ENCODE measurements at places on chromosomes 6 and 20. TPM values are rescaled to one million over a fixed set of nuclear protein-coding genes. Genes with fewer than 3 reads are reported as not detected.

Gene TCP11
- total RNA-seq, result not detected

Gene LPA
- not detected for total RNA-seq

Gene TPBG
- 2.8 TPM for total RNA-seq

Gene DEFB116
- total RNA-seq, result not detected

Gene SERPINB6
- total RNA-seq, result 275 TPM

Gene PDE10A
- total RNA-seq, result 15.7 TPM

GRCh38 chr6:125453516-125453915, 151.7 kb upstream of the HDDC2 start:
- DNase-seq, result no peak

DNA sequence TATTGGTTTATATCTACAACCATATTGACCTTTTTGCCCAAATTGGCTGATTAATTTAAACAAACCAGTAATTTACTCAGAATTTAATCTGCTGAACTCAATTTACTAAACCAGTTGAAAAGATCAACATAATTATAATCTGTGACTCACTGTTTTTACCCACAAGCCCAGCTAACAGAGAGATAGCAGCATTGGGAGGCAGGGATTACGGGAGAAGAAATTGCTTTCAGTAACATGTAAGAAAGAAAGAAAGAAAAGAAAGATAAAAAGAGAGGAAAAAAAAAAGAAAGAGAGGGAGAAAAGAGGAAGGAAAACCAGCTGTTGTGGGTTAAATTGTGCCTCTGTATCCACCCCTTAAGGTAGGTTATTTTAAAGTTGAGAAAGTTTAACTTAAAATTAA, 13.3 kb upstream of the RHAG start:
- DNase-seq, result no peak

GRCh38 chr6:104633125-104633524, 226.6 kb downstream of the HACE1 start:
- DNase-seq, result no peak

- no peak for DNase-seq
Measured at GRCh38 chr6:167836721-167837120, 10.0 kb downstream of the AFDN start.

DNA sequence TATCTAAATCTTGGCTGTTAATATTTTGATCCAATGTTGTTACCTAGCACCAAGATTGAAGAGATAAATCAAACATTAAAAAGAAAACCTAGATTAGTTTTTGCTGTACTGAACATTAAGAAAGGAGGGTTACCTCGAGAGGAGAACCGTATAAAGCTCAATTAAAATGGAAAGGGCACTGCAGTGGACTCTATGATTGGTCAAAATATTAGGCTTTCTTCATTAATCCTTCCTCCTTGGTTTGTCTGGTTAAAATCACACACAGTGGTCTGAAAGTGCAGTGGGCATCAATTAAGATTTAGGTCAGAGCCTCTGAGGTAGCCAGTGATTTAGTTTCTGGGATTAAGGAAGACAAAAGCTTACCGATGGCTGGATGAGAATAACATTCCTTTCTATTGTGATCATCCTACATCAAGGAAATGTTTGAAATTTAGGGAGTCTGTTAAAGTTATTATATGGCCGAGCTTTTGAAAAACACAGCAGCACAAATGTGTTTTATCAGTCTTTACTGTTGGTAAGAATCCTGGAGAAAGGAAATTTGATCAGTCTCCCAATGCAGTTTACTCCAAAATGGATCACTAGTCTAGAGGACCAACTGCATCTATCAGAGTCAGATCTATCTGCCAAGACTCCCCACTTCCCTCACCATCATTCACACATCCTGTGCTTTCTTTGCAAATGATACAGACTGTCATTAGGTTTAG, 134.6 kb upstream of the NEDD9 start:
- DNase-seq, result no peak

DNA sequence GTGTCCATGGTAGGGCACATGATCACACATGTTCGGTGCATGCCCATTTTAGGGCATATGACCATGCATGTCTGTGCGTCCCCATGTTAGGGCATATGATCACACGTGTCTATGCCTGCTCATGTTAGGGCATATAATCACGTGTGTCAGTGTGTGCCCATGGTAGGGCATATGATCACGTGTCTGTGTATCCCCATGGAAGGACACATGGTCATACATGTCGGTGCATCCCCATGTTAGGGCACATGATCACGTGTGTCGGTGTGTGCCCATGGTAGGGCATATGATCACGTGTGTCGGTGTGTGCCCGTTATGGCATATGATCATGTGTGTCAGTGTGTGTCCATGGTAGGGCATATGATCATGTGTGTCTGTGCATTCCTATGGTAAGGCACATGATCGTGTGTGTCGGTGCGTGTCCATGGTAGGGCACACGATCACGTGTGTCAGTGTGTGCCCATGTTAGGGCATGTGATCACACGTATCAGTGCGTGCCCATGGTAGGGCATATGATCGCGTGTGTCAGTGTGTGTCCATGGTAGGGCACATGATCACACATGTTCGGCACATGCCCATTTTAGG, 30.6 kb downstream of the YTHDF1 start:
- DNase-seq, result no peak

GRCh38 chr6:16759181-16759645, 2.0 kb downstream of the ATXN1 start:
- DNase-seq, result no peak

- no peak for DNase-seq
Measured at GRCh38 chr6:31378721-31379103, 21.7 kb upstream of the HLA-B start.

DNA sequence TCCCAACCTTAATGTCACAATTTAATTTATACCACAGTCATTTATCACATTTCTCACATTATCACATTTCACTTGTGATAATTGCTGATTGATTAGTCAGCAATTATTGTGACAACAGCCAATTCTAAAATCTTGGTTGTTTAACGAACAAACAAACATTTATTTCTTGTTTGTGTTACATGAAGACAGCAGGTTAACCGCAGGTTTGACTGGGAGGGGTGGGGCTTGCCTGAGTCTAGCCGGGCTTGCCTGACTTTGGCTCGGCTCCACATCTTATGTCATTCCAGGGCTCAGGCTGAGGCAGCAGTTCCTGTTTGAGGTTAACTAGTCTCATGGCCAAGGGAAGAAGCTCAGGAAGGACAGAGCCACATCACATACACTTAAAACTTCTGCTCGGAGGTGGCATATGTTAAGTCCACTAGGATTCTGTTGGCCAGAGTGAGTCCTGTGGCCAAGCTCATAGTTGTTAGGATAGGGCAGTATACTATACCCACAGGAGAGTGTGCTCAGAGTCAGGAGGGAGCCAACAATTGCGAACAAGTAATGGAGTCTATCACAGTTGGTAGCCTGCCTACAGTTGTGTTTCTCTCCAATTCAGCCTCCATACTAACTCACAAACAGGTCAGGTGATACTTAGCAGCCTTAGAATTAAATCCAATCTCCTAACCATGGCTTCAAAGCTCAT, 90.0 kb upstream of the IFNGR1 start:
- peak; percentile 75 for DNase-seq

DNA sequence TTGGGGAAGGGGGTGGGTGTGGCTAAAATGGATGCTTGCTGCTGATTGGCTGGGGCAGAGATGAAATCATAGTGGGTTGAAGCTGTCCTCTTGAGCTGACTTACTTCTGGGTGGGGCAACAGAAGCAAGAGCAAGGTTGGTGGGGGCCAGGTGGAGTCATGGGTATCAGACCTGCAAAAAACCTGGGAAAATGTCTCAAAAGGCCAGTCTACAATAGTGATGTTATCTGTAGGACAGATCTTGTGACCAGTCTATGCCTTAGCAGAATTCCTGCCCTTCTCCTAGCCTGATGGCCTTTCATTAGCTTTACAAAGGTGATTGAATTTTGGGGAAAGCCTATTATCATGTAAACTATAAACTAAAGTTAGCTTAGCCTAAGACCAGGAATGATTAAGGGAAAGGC, 945.7 kb downstream of the KIF16B start:
- no peak for DNase-seq

DNA sequence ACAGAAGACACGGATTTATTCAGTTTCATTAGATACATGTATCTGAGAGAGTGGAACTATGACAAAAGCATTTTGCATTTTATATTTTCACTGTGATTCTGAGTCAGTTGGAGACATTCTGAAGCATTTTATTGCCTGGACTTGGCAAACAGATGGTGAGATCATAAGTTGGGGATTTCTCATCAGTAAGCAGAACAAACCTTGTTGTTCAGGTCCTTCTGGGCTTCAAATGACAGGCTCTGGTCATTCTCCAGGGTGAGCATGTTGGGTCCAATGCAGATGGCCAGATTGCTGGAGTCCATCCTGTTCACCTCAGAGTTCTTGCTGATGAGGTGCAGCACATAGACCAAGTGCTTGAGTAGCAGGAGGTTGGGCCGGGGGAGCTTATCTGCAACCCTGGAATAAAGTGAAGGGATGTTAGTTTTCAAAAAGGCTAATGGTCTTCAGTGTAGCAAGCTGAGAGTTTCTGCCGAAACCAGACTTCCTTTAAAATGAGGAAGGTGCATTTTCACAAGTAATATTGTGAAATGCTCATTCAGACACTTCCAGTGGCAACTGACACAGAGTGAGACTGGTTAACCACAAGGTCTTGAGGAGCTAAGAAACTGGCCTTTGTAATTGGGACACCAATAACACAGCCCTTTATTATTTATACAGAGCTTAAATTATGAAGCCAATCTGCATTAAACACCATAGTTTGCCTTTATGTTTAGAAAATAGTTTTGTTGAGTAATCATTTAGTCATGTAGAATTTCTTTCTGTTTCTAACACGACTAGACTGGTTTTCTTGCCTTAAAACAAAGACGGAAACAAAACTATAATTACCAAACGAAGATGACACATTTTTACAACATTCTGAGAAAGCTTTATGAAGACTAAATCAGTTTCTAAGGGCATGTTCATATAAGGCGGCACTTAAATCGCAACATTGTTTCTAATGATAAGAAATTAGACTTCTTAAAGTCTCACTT, 5.6 kb downstream of the TAGAP start:
- DNase-seq, result peak; percentile 68

DNA sequence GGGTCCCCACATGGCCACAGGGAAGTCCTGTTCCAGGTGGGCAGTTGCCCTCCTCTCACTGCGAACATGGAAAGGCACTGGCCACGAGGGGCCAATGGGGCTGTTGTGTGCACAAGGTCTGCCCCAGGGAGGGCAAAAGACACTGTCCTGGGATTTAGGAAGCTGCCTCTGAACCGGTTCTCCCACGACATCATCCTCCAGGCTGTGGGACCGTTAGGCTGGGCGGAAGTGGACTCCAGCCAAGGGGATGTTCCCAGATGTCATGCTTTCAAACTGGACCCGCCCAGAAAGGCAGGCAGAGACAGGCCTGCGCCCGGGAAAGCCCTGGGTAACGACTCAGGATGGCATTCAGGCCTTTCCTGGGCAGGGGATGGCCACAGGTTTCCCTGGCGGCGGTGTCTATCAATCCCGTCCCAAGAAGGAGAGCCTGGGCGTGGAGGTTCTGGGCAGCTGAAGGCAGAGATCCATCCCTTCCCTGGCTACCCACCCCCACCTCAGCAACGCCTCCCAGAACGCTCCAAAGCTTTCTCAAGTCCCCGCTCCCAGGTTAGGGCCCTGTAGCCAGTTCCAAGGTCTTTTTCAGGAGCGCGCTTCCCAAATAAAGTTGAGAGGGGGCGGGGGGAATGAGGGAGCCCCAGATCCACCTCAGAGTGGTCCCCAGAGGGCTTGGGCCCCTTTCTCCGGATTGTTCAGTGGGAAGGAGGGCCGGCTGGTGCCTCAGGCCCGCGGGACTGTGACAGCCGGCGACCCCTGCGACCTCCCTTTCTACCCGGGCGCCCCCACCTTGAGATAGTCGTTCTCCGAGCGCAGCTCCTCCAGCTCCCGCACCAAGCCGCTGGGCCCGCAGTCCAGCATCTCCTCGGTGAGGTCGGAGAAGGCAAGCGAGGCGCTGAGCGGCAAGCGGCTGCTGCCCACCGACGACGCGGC, 13.8 kb upstream of the TLDC2 start:
- peak; percentile 90 for DNase-seq

- no peak for DNase-seq
Measured at GRCh38 chr20:51228763-51229162, 205.9 kb upstream of the KCNG1 start.

DNA sequence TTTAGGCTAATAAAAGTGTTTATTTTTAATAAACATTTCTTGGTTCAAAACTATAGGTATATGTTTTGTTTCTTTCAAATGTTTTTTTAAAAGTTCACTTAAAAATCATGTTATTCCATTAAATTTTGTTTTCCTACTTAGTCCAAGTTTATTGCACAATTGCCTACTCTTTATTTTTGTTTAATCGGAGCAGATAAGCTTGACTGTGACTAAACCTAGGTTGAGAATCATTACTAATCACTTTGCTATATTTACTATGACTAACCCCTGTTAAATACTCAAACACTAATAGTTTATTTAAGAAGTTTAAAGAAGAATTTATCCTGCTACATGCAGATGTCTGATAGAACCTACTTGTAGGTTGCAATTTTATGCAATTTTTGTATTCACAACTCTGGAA, 18.8 kb downstream of the MAP3K4 start:
- no peak for DNase-seq

DNA sequence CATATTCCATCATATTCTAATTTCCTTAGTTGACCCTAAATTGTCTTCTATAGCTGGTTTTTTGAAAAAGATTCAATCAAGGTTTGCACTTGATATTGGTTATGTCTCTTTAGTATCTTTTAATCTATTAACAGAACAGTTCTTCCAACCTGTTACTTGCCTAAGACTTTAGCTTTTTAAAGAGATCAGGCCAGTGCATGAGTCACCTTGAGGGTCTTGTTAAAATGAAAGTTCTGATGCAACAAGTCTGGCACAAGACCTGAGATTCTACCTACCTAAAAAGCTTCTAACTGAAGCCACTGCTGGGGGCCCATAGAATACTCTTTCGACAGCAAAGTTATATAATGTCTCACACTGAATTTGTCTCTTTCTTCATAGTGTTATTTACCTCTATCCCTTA, 3.2 kb downstream of the USP45 start:
- DNase-seq, result no peak

- DNase-seq, result no peak
Measured at GRCh38 chr20:63441136-63442099, 31.0 kb downstream of the KCNQ2 start.

GRCh38 chr6:123575188-123575587, 61.6 kb downstream of the TRDN start:
- DNase-seq, result no peak

DNA sequence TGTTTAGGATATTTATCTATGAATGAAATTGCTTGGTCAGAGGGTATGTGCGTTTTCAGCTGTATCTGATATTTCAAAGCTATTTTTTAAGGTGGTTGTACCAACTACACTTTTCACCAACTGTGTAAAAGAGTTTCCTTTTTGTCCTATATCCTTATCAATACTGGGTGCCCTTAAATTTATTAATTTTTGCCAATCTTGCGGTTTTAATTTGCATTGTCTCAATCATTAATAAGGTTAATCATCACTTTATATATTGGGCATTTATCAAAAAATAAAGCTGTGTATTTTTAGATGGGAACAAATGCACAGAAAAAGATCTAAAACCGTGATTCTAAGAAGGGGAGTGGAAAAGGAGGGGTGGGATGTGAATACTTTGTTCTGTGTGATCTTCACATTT, 66.7 kb upstream of the SALL4 start:
- no peak for DNase-seq

Data from Right ventricle myocardium inferior (tissue), 1 donor.